Astrocyte (in vitro differentiated cells and primary cell): ENCODE measurements at places on chromosomes 4 and X.

- no peak for DNase-seq
Measured at GRCh38 chrX:48908600-48908999, 2.8 kb downstream of the SLC35A2 start.

DNA sequence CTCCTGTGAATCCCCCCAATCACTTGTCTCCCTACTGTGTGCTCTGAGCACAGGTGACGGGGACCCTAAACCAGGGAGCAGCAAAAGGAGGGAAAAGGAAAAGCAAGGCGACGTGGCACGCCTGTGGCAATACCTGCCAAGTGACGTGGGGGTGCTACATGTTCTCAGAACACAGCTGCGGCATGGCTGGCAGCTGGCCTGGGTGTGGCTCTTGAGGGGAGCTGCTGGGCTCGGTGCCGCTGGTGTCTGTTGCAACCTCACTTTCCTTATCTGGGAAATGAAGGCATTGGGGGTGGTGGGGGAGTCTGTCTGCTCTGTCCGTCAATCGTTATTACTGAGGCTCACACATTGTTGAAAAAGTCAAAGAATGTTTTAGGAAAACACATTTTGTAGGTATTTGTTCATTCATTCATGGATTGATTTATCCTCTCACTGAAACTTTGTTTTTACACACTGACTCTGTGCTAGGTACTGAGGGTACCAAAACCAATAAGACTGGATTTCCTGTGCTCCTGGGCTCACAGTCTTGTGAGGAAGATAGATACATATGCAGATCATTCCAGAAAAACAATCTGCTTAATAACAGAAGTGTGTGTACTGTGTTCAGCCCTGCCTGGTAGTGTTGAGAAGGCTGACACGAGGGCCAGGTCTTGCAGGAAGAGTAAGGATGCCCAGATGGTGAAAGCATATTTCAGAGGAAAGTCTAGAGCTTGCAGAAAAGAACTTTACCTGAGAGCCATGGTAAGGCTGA is 217.6 kb downstream of the PTTG2 start:
- DNase-seq = no peak

DNA sequence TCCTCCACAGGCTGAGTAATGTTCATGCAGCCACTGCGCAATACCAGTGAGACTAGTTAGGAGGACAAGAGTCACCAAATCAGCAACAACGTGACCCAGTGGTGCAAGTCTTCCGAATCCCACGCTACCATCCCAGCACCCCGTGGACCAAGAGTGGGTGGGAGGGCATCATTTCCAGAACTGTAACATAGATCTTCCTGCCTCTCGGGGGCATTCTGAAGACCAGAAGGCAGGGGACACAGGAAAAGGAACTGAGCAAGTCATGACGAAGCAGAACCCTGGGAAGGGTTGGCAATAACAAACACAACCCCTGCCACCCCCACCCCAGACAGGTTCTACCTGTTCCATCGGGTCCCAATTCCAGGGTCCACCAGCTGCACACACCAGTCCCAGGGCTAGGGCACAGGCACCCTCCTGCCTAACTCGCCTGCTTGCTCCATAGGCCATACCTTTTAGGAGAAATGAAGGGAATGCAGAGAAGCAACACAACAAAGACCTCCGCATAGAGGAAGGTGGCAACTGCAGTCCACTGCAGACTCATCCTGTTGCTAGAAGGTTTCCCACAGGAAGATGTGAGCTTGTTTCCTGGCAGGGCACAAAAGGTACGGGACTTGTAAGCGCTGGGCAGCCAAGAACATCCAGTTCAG is 1.4 kb downstream of the BCAP31 start:
- no peak for DNase-seq

DNA sequence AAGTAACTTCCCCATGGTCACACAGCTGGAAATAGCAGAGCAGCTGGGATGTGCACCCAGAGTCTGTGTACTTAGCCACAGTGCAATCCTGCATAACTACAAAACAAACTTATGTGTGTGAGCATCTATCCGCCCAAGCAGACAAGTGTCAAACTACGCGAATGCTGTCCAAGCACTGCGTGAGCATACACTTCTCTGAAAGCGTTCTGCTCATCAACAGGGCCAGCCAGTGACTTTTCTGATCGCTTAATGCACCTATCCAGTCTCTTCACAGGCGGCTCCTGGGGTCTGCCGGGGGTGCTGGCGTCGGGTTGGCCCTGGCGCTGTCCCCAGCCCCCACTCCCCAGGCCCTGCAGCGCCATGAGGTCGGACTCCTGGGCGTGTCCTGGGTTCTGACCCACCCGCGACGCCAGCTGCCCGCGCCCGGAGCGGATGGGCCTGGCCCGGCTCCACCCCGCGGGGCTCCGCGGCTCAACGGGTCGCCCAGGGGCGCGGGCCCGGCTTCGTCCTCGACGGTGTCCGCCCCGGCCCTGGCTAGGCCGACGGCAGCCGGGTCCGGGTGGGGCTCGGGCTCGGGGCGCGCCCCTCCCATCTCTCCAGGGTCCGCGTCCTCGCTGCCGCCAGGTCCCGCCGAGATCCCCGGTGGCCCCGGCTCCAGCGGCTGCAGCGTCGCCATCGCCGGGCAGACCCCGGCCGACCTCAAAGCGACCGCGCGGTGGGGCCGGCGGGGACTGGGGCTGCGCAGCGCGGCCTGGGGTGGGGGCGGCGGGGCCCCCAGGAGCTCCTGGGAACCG is 1.3 kb upstream of the ZNF141 start:
- DNase-seq = no peak

GRCh38 chr4:60718874-60719273 is 481.3 kb upstream of the ADGRL3 start:
- no peak for DNase-seq

- no peak for DNase-seq
Measured at GRCh38 chrX:56069299-56069931, 162.7 kb upstream of the KLF8 start.

DNA sequence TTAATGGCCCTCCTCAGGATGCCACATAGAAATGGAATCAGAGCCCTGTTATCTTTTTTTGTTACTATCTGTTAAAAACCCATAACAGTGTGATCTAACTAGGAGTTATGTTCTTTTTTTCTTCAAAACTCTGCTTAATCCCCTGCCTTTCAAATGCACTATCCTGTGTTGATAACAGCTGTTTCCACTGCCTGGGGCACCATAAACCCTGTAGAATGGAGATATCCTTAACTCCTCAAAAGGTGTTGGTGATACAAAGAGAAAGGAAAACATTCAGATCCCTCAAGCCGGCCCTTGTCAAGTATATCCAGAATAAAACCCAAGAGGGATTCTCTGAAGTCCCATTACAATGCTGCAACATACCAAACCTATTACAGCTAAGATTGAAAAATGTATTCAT is 108.6 kb downstream of the ACTRT1 start:
- no peak for DNase-seq

DNA sequence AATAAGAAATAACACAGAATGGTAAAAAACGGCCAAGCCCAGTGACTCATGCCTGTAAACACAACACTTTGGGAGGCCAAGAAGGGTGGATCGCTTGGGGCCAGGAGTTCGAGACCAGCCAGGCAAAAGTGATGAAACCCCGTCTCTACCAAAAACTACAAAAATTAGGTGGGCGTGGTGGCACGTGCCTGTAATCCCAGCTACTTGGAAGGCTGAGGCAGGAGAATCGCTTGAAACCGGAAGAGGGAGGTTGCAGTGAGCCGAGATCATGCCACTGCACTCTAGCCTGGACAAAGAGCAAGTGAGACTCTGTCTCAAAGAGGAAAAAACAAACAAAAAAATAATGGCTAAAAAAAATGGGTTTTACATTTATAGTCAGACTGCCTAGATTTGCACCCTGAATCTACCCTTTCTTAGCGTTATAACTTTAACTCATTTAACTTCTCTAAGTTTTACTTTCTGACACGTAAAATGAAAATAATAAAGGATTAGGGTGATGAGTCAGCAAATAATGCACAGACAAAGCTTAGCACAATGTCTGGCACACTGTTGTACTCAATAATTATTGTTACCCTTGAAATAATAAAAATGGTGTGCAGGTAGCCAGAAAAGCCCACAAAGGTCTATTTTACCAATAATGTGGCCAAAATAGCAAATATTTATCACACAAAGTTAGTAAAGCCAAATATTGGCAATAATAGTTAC is 55.0 kb downstream of the ATP11C start:
- no peak for DNase-seq

GRCh38 chrX:21645886-21646285 is 12.2 kb downstream of the KLHL34 start:
- DNase-seq = no peak

DNA sequence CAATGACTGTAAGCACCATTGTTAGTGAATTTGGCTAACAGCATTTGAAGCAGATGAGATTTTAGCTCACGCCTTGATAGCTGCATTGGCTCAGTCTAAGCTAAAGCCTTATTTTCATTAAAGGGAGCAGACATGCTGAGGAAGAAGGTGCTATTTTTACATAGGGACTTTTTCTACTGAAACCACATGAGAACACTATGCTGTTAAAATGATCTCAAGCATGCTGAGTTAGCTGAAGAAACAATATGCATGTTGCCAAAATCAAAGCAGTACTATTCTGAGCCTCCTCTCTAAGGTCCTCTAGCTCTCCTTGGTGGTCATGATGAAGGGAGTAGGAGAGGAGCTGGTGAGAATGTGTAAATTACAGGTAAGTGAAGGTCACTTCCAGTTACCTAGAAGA is 134.4 kb upstream of the JADE1 start:
- no peak for DNase-seq

GRCh38 chr4:1987721-1988326 is 20.9 kb downstream of the NELFA start:
- DNase-seq = no peak

- peak; percentile 60 for DNase-seq
Measured at GRCh38 chr4:47334652-47335051, 128.8 kb downstream of the COMMD8 start.

DNA sequence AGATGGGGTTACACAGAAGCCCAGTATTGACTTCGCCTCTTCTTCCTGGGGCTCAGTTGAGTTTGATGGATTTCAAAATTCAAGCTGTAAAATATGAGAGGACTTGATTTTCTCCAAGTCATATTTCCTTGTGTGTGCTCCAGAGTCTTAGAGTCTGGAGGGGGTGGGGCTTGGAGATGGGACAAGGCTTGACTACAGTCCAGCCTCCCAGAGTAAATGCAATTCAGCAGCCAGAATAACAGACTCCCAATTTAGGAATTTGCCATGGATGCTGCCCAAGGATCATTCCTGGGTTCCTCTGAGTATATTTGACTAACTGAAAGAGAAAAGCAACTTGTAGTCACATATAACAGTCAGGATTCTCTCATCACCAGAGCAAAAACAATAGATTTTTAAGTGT is 53.7 kb upstream of the RBPJ start:
- DNase-seq = peak; percentile 34

GRCh38 chrX:10631416-10632145 is 11.2 kb upstream of the MID1 start:
- DNase-seq = no peak

- DNase-seq = peak; percentile 86
Measured at GRCh38 chr4:147492761-147493160, 11.9 kb downstream of the EDNRA start.

- no peak for DNase-seq
Measured at GRCh38 chr4:183078634-183079033, 20.4 kb upstream of the WWC2 start.

- DNase-seq = no peak
Measured at GRCh38 chr4:82989575-82990429, 20.8 kb downstream of the LIN54 start.

- DNase-seq = peak; percentile 78
Measured at GRCh38 chr4:87882321-87882720, 49.6 kb downstream of the MEPE start.

DNA sequence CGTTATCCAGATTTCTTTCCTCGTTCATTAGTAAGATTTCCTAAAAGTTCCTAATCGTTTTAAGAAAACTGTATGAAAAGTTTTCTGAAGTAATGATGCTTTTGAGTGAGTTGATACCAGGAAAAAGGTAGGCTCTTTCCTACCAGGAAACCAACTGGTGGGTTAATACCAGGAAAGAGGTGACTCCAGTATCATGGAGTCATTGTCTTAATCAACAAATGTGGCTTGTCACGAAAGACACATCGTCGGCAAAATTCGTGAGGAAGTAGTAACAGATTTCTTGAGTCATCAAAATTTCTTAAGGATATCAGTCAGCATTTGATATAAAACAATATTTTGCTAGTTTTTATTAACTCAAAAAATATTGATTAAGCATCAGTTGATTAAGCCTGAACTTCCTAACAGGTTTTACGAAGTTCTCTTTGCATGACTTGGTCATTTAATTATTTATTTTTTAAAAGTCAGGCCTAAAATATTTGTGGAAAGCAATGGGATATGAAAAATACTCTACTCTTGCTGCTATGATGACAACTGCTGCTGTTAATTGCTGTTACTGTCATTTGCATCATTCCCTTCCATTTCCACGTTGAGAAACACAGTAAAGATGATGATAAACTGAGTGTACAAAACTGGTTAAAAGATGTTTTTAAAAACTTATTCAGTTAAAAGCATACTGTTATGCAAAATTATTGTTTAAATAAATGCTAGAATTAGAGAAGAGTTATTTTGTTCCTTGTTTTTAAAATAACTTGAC is 3.2 kb upstream of the PPBP start:
- no peak for DNase-seq

DNA sequence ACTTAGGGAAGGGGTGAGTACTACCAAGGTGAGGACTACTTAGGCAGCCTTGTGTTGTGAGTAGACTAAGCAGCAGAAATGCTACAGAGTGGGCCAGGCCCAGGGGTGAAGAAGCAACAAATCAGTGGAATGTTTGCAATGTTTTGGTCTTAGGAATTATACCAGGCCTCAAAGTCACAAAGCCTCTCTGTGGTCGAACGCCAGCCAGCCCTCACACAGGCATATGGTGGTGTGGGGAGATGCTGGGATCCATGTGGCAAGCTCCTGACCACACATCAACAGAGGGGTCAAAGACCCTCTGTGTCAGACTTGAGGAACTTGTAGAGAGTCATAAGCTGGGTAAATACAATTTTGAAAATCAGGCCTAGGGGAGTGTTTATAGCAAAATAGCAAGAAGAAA is 153.8 kb upstream of the KLF3 start:
- no peak for DNase-seq

- DNase-seq = peak; percentile 48
Measured at GRCh38 chr4:123587983-123588494, 191.4 kb downstream of the SPRY1 start.

DNA sequence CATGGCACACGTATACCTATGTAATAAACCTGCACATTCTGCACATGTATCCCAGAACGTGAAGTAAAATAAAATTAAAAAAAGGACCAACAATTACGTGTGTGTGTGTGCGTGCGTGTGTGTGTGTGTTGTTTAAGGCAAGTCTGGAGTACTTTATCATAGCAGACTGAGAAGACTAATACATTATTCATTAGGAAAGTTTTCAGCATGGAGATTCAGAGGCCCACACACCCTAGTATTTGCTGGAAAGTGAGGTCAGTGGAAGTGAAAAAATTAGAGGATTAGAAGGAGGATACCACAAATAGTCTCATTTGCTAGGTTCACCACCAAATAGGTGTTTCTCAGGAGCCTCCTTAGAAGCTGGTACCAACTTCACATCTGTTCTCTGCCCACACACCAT is 457.1 kb upstream of the CPEB2 start:
- no peak for DNase-seq

DNA sequence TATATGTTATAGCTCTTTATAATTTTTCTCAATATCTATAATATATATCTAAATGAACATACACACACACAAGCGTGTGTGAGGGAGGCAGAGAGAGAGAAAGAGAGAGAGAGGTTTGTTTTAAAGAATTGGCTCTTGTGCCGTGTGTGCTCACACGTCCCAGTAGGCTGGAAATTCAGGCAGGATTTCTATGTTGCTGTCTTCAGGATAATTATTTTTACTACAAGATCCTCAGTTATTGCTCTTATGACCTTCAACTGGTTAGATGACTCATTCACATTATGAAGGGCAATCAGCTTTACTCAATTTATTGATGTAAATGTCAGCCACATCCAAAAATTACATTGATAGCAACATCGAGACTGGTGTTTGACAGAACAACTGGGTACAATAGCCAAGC is 1520.7 kb upstream of the PCDH7 start:
- no peak for DNase-seq
